ENCODE measurements at places on chromosomes 1 and 21.

DNA sequence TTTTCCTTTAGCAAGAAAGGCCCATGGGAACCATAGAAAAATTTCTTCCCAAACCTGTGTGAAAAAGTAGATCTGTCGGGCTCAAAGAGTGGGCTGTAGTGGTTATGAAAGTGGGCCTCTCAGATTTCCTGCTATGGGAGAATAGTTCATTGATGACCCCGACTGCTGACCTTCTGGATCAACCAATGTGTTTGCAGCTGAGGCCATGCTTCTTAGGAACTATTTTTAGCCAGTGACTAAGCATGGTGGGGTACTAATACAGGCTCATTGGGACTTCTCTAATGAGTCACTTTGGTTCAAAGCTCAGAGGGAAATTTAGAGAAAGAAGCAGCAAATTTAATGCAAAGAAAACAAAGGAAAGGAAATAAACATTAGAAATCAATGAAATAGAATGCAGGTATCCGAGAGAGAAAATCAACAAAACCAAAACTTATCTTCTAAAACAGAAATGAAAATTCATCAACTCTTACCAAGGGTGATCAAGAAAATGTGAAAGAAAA, 12.6 kb upstream of the PSMA5 start:
- no peak for DNase-seq

DNA sequence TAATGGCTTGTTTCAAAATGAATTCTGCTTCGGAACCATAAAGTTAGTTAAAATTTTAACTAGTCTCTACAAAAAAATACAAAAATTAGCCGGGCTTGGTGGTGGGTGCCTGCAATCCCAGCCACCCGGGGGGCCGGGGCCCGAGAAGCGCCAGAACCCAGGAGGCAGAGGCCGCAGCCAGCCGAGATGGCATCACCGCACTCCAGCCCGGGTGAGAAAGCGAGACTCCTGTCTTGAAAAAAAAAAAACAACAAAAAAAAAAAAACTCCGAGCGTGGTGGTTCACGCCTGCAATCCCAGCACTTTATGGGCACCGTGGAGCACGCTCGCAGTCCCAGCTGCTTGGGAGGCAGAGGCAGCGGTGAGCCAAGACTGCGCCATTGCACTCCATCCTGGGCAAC, 781.4 kb downstream of the BRINP3 start:
- no peak for DNase-seq

DNA sequence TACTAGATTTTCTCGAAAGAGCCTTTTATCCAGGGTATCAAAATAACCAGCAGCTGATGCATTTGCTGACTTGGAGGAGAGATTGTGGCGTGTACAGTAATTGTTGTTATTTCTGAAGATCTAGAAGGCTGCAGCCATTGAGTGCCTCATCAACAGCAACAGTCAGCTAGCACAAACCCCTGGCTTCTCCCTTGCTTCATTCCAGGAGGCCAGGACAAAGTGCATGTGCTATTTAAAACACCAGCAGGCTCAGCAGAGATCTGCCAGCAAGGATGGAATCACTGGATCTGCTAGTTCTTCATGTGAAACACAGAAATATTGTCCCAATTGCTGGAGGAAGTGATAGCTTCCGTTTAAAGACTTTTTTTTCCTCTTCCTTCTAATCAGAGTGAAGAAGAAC, 2.8 kb upstream of the NGF start:
- DNase-seq, result no peak

DNA sequence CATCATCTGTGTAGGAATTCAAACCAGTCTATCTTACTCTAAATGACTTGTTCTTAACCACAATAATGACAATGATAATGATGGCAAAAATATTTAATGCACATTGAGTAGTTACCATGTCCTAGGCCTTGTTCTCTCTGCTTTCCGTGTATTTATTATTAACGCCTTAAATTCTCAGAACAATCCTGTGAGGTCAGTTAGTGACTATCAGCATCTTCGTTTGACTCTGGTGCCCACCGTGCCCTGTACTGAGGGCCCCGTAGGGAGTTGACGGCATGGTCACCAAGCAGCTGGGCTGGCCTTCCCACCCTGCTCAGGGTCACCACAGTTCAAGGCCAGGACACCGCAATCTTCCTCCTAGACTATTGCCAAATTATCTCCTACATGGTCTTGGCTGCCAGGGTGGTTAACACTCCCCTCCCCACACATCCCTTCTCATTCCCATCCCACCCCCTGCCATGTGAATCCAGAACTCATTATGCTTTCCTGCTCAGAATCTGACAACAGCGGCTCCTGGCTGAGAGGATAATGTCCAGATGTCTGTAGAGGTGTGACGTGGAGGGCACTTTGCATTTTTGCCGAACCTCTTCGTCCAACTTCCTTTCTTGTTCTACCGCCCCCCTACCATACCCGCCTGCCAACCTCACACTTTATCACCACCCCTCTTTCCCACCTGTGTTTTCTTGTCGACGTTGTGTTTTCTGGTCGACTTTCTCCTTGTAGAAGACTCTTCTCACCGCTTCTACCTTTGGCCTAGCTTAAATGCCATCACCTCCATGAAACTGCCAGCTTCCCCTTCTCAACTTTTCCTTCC, 33.4 kb downstream of the IGFN1 start:
- DNase-seq, result no peak

DNA sequence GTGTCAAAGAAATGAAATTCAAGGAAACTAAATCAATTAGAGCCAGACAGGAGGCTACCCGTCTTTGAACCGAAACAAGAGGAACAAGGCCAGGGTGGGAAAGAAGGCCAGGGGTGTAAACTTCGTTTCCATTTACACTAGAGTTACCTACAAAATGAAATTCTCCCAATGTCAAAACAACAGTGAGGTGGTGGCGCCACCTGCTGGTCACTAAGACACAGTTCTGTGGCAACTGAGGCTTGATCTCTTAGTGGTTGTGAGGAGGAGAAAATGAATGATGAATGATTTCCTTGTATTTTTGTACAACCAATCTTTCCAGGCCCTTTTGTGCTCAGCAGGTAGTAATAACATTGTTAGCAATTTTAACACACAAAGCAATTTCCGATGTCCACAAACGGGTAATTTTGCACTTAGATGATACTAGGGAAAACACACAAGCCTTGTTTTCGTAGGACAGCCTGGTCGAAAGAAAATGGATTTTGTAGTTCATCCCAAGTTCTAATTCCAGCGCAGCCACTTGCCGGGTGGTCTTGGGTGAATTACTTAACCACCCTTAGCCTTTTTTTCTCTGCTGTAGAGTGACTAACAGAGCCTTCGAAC, 54.8 kb upstream of the SOD1 start:
- peak; percentile 19 for DNase-seq

DNA sequence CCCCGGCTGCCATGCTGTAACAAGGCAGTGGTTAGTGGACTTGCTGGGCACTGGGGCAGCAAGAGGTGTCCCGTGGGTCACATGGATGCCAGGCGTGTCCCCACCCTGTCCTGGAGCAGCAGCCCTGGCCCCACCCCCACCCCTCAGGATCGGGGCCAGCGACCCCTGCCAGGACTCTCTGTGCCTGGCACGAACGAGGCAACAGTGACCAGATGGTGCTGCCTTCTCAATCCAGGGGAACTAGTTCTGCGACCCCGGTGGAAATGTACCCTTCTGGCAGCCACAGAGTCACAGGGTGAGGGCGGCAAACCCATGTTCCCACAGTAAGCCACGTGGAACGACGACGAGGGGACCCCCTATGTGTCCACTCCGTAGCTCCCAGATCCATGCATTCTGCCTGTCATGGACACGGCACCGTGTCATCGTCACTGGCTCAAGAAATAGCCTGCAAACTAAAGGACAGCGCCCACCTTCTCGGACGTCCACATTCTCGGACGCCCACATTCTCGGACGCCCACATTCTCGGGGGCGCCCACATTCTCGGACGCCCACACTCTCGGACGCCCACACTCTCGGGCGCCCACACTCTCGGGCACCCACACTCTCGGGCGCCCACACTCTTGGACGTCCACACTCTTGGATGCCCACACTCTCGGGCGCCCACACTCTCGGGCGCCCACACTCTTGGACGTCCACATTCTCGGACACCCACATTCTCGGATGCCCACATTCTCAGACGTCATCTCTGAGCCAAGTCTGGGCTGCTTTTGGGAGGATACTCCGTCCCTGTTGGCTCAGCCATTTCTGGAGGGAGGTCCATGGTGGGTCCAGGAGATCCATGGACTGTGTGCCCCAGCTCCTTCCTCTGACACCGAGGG, 19.6 kb upstream of the ACTRT2 start:
- DNase-seq, result no peak

- DNase-seq, result no peak
Observed at GRCh38 chr1:66493731-66494130, 40.2 kb upstream of the SGIP1 start.

DNA sequence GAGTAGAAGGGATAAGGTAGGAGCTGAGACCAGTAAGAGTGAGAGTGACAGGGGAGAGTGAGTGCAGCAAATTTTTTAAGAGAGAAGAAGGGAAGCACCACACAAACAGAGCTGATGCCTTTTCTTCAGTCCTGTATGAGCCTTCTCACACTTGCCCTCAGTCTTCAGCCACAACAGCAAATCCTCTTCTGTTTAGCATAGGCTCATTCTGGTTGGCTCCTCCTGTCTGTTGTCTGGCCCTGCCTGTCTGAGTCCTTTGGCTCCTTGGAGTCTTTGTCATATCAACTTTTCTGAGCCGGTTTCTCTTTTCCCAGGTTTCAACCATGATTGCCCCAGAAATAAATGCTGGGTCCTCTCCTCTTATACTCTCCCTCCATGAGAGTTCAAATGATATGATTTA, 12.7 kb upstream of the CASQ1 start:
- no peak for DNase-seq

- no peak for DNase-seq
Observed at GRCh38 chr1:153571706-153572105, 6.1 kb upstream of the S100A2 start.

DNA sequence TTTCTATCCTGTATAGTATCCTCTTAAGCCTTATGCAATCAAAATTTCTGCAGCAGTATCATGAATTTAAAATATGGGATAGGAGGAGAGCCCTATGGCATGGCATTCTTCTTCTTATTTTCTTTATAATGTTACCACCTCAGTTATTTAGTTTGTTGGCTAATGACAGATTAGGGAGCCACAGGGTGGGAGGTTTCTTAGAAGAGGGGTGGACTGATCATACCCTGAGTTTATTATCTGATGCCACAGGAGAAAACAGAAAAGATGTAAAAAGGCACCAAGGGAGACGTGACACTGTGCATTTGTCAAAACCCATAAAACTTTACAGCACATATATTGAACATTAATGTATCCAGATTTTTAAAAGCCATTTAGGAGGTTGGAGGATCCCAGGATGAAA, 66.9 kb downstream of the LRRC8D start:
- DNase-seq, result no peak

GRCh38 chr21:36643374-36644250, 55.3 kb upstream of the SIM2 start:
- no peak for DNase-seq

- DNase-seq, result no peak
Observed at GRCh38 chr1:61307422-61308142, 225.2 kb downstream of the NFIA start.

DNA sequence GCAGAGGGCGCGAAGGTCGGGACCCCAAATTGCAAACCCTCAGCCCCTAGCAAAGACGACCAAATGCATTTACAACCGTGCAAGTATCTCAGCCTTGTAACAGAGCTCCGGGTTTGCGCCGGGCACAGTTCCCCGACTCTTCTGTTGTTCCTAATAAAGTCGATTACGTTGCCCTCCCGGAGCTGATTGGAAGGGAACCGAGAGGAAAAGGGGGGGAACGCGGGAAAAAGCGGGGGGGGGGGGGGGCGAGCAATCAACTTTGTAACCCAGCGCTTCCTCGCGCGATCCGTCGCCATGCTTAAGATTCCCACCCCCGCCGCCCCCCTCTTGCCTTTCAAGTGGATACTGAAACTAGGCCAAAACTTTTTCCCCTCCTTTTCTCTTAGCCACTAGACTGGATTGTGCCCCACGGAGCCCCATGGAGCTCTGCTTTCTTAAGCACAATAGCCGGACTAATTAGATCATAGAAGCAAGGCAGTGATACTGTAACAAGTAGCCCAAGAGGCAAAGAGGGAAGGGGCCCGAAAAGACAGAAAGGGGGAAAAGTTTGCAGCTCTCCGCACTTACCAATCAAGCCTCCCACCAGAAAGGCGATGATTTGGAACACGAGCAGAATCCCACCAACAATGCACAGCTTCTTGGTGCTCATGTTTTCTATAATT, 565 bp downstream of the WLS start:
- no peak for DNase-seq

DNA sequence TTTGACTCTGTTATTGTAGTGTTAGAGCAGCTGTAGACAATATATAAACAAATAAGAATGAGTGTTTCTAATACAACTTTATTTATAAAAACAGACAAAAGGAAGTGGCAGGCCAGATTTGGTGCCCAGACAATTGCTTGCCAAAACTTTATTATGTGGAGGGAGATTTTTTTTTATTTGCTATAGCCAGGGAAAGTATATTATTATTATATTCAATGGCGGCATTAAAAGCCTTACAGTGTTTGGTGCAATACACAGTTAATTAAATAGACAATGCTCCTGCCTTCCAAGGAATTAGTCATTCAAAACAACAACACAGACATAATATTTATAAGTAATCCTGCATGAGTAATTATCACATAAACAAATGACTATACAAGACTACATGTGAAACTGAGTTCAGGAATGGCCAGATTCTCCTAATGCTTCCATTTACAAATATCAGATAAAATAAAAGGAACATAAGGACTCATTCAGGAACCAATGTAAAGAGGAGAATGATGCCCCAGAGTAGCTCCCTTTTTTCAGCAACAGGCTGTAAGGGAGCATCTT, 10.6 kb upstream of the RC3H1 start:
- DNase-seq, result no peak

- DNase-seq, result no peak
Observed at GRCh38 chr21:46144464-46145070, 10.8 kb downstream of the FTCD start.

- DNase-seq, result peak; percentile 69
Observed at GRCh38 chr1:89804642-89805237, 16.1 kb upstream of the LRRC8D start.

Data from GM12878 (cell line).